Stimulated activated CD4-positive, alpha-beta T cell treated with anti-CD3 and anti-CD28 coated beads, Interleukin-1b, Interleukin-23, amount 100 ng/mL, for 4 hours (primary cell): ENCODE measurements at places on chromosomes 5 and 9.

GRCh38 chr5:76274571-76274970, 128.5 kb upstream of the IQGAP2 start:
- no peak for DNase-seq

GRCh38 chr5:150801117-150801927, 22.8 kb downstream of the SMIM3 start:
- DNase-seq = no peak

GRCh38 chr9:133581513-133582343, 27.5 kb downstream of the FAM163B start:
- no peak for DNase-seq

DNA sequence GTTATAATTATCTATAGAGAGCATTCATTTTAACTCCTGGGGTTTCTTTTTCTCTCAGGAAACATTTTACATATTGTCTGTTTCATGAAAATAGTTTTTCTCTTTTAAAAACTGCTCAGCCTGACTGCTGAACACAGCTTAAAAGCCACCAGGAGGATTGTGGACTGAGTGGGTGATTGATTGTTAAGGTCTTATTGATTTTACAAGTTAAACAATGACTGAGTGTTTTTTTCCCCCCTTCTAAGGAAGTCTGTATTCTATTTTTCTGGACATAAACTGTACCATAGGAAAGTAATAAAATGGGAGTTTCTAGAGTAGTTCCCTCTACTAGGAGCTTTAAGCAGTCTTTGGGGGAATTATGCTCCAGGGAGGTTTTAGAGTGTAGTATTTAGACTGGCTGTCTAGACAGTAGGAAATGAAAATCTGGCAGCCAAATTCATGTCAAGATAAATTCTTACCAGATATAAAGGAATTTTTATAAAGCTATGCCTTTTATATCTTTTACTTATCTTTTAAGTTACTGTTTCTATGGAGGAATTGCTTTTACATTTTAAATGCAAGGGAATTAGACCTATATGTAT, 463.9 kb downstream of the PRR16 start:
- DNase-seq = no peak

DNA sequence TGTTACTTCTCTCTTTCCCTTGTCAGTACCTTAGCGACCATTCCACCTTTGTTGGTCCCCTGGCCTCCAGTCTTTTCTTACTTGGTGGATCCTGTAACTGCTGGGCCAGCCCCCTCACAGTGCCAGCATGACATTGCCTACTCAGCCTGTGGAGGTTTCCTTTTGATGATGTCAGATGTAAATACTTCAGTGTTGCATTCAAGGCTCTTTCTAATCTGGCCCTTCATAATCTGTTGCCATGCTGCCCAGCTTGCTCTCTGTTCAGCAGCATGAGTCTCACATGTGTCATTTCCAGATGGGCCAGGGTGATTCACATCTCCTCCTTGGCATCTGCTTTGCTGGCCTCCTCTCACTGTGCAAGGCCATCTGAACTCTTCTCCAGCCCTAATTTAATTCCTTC, 57.1 kb downstream of the MAST4 start:
- no peak for DNase-seq
